ENCODE measurements at places on chromosomes 6 and 20.
A peak's percentile ranks its signal among the peaks of the same experiment; 100 is the strongest.

GRCh38 chr6:125259354-125259736 lies 42.4 kb downstream of the HDDC2 start:
- DNase-seq: no peak

DNA sequence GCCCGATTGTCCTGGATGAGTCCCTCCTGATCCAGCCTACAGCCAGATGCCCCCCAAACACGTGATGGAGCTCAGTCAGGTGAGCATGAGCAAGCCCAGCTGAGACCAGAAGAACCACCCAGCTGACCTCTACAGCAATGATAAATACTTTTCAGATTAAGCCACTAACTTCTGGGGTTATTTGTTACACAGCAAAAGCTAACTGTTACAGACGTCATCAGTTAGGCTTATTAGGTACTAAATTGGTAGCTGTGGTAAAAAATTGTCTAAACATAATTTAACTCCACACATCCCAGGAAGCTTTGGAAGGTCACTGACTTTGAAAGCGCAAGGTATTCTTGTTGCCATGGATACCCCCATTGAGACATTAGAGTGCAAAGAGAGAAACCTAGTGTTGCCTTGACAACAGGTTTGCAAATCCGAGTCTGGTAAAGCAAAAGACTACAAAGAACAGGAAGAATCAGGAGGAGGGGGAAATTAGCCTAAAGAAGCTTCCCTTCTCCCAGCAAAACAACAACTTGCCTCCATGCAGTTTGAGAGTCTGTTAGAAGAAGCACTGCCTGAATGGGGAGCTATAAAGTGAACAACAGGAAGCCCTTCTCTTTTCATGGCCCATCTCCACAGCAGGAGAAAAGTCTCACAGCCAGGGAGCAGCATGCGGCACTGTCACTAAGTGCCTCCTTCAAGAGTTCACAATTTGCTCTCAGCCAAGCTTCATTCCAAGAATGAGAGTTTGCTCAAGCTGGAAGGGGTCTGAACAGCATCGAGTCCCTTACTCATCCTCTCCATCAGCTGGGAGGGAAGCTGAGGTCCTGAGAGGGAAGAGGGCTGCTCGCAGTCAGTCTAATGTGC lies 41.7 kb upstream of the ZNF831 start:
- no peak for DNase-seq

DNA sequence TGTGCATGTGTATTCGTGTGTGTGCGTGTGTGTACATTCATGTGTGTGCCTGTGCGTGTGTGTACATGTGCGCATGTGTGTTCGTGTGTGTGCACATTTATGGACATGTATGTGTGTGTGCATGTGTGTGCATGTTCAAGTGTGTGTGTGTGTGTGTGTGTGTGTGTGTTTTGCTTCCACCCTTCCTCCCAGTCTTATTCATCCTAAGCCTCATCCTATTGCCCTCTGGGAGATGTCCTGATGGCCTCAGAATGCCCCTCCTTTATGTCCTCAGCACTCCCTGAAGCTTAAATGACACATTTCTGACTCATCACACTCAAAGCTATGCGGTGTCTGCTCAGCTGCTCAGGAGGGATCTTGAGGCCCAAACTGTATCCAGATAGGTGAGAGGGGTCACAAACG lies 76.6 kb upstream of the CCDC167 start:
- no peak for DNase-seq

DNA sequence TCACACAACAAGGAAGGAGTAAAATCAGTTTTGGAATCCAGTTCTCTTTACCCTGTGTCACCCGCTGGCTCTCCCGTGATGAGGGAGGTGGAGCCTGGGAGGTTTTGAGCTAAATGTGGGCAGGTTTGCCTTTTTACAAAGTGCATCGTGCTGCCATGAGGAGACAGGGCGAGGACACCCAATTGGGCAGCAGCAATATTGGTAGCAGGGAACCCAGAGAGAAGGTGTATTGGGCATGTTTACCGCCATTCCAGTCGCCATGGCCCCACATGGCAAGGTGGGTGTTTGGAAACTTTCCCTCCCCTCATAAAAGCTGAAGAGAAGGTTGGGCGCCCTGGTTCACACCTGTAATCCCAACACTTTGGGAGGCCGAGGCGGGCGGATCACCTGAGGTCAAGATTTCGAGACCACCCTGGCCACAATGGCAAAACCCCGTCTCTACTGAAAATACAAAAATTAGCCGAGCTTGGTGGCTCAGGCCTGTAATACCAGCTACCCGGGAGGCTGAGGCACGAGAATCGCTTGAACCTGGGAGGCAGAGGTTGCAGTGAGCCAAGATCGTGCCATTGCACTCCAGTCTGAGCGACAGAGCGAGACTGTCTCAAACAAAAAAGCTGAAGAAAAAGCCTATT lies 3.5 kb upstream of the UBE2V1 start:
- DNase-seq: no peak

DNA sequence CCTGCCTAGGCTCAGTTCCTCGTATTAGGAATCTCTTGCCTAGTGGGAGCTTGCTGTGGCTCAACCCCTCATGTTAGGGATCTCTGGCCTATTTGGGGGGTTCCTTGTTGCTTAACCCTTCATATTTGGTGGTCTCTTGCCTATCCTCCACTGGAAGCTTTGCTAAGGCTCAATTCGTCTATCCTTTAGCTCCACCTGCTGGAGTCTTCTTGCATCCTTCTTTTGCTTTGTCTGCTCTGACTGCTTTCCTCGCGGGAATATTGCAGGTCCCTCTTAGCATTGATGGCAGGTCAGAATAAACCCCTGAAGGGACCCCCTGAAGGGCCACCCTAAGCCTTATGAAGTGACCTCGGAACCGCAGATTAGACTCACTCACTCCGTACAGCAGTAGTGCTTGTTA lies 203.0 kb upstream of the TBX18 start:
- DNase-seq: no peak

- no peak for DNase-seq
Observed at GRCh38 chr6:75114806-75115205, 91.0 kb downstream of the COL12A1 start.

DNA sequence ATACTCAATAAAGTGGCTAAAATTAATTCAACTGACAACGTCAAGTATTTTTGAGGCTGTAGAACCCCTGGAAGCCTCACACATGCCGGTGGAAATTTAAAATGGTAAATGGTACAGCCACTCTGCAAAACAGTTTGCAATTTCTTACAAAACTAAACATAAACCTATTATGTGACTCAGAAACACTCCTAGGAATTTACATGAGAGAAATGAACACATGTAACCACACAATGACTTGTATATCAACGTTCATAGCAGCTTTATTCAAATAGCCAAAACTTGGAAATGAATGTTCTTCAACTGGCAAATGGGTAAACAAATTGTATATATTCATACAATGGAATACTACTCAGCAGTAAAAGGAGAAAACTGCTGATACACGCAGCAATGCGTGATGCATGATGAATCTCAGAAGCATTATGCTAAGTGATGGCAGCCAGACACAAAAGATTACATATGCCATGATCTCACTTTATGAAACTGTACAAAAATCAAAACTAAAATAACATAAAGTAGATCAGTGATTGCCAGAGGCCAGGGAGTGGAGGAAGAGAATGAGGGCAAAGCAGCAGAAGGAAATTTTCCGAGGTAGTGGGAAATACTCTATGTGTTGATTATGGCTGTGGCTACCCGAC lies 112.5 kb downstream of the FAM50B start:
- DNase-seq: no peak

DNA sequence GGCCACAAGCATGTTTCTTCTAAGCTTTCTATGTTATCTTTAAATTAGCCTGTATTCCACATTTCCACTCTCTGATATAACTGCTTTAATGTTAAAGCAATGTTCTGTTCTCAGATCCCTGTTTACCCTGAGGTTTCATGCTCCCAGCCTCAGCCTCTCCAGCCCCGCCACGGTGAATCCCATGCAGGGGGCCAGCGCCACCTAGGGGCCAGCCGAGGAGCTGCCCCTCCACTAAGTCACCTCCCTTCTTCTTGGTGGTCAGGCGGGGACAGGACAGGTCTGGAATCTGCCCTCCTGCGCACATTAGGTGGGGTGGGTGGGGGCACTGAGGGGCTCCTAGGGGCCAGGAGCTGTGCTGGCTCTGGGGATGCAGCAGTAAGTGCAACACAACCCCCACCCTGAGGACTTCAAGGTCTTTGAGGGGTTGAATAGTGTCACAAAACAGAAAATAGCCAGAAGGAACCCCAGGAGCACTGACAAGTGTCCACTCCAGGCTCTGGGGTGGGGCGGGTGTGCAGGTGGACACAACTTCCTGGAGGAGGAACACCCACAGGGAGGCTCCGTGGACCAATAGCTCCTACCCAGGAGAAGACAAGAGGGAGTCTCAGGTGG lies 61.6 kb downstream of the RAB44 start:
- peak; percentile 48 for DNase-seq

DNA sequence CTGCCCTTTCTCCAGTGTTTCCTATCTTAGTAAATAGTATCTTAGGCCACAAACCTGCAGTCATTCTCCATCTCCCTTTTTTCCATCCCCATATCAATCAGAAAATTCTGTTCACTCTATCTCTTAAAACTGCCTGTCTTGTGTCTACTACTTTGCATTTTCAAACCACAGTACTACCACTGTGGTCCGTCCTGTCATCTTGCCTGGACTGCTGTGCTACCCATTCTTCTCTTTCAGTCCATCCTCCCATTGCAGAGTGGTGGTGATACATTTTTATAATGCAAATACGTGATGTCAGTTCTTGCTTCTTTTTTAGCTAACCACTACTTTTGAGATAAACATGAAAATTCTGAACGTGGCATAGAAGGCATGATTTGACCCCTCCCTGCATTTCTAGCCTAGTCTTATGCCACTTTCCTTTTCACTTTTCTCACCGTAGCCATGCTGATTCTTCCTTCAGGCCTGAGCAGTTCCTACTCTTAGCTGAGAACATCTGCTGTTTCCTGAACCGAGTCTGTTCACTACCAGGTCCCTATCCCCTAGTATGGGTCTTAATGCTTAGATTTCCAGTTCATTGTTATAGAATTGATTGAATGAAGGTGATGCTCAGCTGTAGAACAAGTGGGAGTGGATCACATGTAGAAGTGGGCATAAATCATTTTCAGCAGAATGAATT lies 13.8 kb downstream of the TBPL1 start:
- no peak for DNase-seq

GRCh38 chr20:2396241-2396814 lies 15.6 kb downstream of the TGM6 start:
- DNase-seq: no peak

DNA sequence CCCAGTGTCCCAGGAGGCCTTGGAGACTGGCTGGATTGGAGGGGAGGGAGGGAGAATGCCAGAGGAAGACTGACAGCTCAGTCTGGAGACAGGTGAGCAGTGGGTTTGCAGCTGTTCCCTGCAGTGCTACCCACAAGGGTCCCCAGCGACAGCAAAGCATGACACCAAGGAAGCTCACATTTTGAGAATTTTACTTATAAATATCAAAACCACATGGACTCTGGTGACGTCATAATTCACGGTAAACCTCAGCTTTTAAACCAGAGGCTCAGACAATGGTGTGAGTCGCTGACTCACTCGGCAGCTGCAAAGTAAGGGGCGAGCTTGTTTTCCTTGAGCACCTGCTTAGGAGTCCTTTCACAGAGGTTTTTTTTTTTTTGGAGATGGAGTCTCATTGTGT lies 65.2 kb downstream of the THBS2 start:
- no peak for DNase-seq

DNA sequence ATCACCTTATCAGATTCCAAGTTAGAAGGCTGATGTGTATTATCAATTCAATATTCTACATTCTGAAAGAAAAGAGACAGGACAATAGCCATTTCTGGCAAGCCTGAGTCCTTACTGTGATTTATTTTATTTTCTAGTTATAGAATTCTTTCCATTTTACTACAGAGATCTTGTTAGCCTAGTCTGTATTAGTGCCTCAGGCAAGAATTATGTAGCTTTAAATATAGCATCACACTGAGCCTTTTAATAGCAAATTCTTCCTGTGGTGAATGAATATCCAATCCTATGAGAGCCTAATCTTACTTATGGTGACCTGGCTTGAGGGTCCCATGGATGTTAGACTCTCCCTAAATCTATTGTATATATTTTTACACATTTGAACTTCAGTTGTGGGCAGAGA lies 732.8 kb upstream of the CITED2 start:
- no peak for DNase-seq

DNA sequence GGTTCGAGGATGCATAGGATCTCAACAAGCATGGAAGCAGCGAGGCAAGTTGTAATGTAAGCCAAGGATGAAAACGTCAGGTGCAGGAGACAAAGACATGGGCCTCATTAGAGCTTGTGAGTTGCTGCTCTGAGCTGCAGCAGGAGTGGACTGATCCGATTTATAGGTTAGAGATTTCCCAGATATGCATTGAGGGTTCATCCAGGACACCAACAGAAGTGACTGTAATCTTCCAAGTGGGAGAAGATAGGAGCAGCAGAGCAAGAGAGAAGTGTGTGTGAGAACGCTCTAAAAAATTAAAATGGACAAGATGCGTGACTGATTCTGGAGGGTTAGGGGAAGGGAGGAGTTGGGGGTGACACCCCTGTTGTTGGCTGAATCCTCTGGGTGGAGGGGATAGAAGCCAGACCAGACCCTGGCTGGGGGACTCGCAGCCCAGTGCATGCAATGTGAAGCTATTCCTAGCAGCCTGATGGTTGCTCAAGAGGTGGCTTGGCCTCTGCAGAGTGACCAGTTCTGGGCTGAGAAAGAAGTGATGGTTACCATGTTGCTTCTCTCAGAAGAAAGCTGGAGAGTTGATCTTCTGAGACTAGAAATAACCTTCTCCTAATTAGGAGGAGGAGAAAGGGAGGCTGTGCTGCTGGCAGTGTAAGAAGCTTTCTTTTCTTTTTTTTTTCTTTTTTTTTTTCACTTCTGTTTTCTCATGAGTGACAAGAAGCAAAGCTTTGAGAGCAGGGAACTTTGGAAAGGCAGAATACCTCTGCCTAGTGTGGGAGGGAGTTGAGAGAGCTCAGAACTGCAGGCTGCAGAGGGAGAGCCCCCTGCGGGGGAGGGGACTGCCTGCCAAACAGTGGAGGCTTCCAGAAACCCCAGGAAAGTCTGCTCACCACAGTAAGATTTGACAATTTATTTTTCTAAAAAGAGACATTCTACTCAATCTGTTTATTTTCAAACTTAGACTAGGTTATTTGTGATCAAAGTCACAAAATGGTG lies 116.9 kb downstream of the SLX4IP start:
- DNase-seq: no peak

DNA sequence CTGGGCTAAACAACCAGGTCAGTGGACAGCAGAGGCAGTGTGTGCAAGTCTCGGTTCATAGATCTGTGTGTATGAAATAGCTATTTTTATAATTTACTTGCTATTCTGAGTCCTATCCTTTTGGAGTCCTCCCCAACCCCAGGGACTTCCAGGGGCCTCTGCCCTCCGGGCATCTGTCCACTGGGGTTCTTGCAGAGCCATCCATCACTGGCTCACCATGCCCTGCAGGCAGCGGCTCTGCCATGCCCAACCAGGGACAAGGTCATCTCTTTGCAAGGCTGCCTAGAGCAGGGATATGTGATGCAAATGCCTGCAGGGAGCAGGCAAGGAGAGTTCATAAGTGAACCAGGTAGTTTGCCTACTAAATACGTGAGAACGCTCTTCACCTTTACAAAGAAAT lies 10.5 kb upstream of the BEND3 start:
- DNase-seq: no peak

DNA sequence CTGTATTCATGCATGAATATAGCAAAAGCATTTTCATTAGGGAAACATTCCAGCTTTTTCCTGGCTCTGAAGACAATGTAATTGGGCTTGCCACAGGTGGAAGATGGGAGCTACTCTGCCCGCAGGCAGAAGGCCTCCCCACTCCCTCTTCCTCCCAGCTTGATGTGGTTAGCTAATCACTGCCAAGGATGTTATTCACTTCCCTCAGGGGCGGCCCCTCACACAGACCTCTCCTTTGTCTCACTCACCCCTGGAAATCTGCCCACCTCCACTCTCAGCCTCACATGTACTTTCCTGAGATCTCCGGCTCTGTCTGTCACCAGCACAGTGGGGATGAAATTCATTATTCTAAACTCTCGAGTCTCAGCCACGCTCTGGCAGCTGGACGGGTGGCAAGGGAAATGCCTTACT lies 100.7 kb downstream of the ANKRD60 start:
- DNase-seq: no peak
